AG09309 (cell line): ENCODE measurements at places on chromosomes 2 and 18.

DNA sequence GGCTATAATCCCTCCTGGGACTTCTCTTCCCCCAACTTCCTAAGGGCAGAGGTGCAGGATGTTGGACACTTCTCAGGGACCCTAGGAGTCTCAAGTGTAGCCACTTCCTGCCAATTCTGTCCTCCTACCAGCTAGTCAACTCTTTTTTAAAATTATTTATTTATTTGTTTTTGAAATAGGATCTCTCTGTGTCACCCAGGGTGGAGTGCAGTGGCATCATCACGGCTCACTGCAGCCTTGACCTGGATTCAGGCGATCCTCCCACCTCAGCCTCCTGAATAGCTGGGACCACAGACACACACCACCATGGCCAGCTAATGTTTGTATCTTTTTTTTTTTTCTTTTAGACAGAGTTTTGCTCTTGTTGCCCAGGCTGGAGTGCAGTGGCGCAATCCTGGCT is 11.5 kb downstream of the SFTPB start:
- no peak for DNase-seq

GRCh38 chr2:226283796-226284195 is 515.8 kb downstream of the IRS1 start:
- DNase-seq = no peak

- DNase-seq = no peak
These were observed 319.7 kb downstream of the AFF3 start for GRCh38 chr2:99822474-99823207.

GRCh38 chr2:182499706-182500470 is 73.1 kb upstream of the PDE1A start:
- DNase-seq = no peak

GRCh38 chr18:35063875-35064690 is 22.9 kb downstream of the MAPRE2 start:
- DNase-seq = no peak

DNA sequence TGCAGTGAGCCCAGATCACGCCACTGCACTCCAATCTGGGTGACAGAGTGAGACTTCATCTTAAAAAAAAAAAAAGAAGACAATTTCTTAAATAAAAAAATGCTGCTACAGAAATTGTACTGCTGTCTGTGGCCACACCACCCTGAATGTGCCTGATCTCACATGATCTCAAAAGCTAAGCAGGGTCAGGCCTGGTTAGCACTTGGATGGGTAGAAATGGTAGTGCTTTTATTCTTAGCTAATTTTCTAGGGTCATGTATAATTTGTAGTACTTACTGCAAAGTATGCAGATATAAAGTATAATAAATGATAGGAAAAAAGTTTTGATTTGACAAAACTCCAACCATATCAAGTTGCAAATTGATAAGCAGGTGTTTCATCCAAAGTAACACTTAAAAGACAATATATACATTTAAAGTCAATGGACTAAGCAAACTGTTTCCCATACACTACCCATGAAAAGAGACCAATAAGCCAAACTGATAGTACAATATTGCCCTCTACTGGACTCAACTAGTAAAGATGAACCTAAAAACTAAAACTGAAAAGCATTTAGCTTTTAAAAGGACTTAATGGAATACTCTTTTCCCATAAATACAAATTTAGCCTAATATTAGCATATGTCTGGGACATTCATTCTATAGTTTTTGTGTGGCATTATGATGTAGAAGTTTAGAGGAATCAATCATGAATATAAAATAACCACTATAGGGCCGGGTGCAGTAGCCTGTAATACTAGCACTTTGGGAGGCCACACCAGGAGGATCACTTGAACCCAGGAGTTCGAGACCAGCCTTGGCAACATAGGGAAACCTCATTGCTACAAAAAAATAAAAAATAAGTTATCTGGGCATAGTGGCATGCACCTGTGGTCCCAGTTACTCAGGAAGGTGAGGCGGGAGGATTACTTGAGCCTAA is 18.6 kb upstream of the PEX13 start:
- DNase-seq = no peak

DNA sequence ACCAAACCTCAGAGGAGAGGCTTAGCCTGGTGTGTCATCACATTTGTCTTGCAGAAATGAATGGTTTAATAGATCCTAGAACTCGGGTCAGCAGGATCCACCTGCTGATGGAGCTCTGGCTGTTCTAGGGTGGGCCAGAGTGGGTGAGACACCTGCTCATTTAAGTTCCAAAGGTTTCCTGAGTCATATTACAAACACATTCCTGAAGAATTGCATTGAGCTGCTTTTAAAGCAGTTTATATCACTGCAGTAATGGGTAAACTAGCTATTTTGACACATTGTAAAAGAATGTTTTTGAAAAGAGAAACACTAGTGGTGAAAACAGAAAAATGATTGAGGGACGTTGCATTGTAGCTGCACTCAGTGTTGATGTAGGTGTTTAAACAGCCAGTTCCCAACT is 175.3 kb upstream of the TCF4 start:
- DNase-seq = no peak

DNA sequence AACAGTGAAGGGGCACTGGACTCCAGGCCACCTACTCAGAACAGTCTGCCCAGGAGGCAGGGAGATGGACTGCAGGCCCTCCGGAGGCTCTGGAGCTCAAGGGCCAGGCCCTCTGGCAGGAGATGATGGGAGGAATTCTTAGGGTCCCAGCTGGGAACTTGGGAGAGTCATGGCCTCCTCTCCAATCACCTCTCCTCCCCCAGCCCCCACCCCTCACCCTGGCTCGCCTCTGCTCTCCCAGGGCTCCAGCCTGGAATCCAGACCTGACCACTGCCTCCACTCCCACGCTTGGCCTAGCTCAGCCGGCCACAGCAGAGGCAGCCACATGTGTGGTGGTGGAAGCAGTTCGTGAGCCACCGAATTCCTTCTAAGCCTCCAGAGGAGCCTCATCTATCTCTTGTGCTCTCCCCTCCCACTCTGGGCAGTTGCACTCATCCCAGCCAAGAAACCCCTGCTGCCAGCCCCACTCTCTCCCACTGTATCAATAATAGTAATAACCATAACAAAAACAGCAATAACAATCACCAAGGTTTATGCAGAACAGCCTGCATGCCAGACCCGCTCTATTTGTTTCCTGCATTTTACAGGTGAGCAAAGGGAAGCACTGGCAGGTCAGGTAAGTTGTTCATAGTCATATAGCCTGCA is 67.4 kb downstream of the TNS1 start:
- no peak for DNase-seq

- no peak for DNase-seq
These were observed 4.4 kb upstream of the USP40 start for GRCh38 chr2:233571001-233571400.

GRCh38 chr18:49026501-49027373 is 76.0 kb upstream of the SMAD7 start:
- no peak for DNase-seq

DNA sequence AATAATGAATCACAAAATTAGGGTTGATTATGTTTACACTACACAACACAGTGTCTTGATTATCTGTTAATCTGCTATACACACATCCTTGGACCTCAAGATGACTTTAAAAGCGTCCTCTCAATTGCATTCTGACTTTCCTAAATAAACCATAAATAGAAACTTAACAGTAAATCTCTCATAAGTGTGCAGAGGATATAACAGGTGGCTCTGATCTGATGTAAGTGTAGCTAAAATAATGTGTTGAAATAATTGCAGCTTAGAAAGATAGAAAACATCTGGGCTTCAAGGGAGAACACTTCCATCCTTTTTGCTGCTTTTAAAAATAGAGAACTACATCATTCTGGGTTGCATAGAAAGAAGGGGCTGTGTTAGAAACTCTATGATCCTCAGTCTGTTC is 78.4 kb upstream of the EFEMP1 start:
- no peak for DNase-seq

- no peak for DNase-seq
These were observed 29.9 kb upstream of the RMDN2 start for GRCh38 chr2:37895140-37895539.

DNA sequence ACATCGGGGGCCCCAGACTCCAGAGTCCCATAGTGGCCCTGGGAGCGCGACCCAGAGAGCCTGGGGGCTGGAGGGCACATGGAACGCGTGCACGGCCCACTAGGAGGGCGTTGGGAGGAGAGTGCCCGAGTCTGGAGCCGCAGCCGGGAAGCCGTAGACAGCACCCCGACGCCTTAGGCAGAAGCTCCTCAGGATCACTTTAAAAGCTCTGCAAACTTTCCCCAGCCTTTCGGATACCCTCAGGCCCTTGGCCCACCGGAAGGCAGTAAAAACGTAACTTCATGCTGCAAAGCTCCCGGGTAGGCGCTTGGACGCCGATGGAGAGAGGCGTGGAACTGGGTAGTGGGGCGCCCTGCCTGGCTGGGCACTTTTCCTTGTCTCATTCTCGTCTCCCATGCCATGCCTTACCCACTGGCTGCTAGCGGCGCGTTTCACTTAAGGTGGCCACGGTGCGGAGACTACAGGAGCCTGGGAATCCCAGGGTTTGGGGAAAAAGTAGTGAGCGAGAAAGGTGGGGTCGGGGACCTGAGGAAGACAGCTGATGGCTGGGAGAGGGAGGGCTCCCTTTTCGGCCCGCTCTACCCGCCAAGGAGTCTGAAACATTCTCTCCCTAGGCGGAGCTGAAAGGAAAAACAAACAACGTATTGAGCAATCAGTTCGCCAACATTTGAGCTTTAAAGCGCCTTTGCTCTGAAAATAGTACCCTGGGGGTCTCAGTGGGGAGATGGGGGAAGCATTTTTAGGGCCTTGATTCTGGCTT is 141.8 kb downstream of the MEIS1 start:
- DNase-seq = no peak

GRCh38 chr2:124112966-124113365 is 87.9 kb downstream of the CNTNAP5 start:
- DNase-seq = no peak

DNA sequence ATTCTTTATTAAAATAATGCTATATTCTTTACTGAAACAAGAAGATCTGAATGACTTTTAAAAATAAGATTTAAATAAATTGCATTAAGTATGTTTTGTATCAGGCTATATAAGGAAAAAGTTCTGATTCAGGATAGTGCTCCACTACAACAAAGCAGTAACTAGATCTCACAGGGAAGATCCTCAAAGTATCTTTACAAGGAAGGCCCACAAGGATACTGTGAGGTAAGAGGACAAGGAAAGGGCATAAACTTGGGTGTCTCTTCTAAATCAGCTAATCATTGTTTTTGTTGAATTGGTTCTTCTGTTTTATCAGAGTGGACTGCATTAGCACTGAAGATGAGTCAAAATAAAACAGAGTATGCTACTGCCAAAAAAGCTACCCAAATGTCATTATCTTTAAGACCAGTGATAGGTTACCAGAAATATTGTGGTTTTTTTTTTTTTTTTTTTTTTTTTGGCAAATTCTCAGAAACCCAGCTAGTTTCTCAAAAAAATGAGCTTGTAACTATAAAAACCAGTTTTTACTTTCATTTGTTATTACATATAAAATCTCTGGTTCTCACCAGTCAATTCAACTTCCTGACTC is 160.9 kb downstream of the BAZ2B start:
- DNase-seq = no peak

DNA sequence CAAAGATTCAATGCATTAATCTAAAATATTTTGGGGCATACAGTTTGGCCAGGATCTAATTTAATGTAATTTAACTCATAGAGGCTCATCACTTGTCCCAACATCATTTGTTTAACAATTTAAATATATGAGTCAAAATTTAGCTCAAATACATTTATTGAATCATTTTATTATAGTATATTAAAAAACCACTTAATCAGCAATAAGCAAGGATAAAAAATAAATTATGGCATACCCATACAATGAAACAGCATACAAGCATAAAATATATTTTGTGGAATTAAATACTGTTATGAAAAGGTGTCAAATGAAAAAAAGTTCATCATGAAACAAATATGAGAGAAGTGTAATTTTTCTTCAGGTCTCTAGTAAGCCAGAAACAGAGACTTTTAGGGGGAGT is 34.9 kb downstream of the LRPPRC start:
- DNase-seq = no peak

DNA sequence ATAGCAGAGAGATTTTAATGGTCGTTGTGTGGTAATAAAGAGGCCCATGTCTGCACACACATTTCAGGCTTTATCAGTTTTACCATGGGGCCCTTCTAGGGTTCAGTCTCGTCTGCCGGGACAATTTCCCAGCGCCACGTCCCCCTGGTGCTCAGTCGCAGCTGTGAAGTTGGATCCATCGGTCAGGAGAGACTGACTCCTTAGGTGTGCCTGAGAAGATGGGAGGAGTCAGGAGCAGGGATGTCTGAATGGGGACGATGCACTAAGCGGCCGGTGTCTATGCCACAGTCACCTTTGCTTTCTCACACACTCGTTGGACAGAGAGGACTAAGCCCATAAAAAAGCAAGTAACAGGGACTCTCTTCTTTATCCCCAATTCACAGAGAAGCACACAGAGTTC is 71.4 kb downstream of the TWIST2 start:
- DNase-seq = no peak

GRCh38 chr2:153819501-153819900 is 52.2 kb upstream of the GALNT13 start:
- DNase-seq = no peak

- DNase-seq = no peak
These were observed 48.0 kb upstream of the MRPL33 start for GRCh38 chr2:27723372-27724144.

DNA sequence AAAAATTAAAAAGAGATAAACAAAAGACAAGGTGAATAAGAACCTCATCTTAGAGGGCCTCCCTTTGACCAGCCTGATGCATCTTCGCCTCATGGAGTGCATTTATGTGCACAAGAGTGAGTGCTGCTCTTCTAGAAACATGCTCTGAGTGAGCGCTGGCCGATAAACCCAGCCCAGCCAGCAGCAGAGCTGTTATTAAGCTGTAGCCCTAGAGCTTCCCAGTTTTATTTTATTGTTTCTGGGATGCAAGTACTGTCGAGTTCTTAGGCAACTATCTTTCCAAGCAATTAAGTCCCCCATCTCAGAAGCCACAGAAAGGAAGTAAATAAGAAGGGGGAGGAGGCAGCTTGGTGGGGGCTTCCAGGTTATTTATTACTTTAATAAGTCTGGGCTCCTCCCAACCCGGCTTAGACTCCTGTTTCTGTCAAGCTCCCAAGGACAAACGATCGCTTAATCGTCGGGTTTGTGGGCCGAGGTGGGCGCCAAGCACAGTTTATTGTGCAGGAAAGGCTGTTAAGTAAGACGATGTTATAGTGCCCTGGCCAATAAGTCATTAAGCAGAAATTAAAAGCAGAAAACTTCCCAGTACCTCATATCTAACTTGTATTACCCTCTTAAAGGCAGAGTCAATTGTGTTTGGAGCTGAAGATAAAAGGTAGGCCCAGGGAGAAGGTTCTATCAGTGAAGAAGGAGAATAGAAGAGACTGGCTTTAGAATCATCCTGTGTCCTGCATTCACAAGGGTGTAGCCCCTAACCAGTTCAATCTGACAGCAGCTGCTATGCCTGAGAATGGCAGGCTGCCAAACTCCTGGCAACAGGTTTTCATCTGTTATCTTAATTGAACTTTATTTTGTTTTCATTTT is 176.3 kb downstream of the PIK3C3 start:
- DNase-seq = no peak
